ACHN (cell line): ENCODE measurements at places on chromosomes 2 and 18.

DNA sequence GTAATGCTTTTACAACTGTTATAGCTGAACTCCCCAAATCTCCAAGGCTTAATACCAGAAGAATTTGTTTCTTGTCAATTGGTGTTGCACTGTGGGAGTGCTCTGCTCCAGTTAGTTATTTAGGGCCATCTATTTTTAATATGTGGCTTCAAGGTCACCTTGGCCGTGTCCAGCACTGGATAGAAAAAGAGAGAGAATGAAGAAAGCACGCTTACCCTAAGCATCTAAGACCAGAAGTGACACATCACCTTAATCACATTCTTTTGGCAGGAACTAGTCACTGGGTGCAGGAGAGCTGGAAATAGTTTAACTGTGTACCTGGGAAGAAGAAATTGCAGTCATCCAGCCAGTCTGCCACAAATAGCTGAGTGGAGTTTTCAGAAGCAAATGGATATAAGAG, 78.8 kb downstream of the VWC2L start:
- no peak for DNase-seq

DNA sequence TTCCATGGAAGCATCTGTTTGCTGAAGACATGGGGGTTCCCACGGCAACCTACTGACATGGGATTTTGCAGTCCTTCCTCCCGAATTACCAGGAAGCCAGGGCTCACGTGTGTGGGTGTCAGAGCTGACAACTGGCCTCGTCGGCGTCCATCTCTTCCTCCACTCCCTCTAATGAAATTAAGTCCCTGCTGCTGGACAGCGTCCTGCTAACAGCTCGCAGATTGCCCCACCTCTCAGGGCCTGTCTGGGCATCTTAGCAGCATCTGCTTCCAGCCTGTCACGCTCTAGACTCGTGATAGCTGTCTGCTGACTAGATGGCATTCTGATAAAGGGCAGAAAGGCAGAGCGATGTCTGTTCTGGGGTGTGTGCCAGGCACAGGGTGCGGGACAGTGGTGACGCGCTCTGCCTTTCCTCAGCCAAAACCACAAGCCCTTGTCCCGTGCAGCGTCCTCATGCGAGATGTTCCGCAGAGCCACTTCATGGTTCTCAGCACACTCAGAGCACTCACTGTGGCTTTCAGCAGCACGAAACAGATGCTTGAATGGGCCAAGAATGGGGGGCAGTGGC, 161.1 kb downstream of the ARL4C start:
- DNase-seq, result peak; percentile 64

DNA sequence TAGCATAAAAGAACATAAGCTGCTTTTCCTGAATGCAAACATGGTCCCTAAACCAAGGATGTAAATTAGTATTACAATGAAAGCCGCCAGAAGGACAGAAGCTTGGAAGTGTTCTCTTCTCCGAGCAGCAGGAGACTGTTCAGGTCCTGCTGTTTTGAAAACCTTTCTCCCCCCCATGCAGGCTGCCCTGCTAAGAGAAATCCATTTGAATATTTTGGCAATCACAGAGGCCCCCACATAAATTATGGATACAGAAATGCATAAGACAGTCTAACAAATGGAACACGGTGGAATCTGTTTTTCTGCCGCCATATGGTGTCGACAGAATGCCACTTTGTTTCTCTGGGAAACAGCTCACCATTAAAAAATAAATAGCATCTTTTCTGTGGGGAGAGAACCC, 600.4 kb upstream of the KLHL29 start:
- DNase-seq, result no peak

- DNase-seq, result no peak
Measured at GRCh38 chr2:63064197-63064596, 13.6 kb downstream of the OTX1 start.

- DNase-seq, result no peak
Measured at GRCh38 chr2:25993049-25993448, 10.8 kb upstream of the KIF3C start.

- DNase-seq, result no peak
Measured at GRCh38 chr18:80181642-80182461, 65.5 kb downstream of the PARD6G start.

- no peak for DNase-seq
Measured at GRCh38 chr18:59570101-59570775, 127.0 kb downstream of the CCBE1 start.

GRCh38 chr18:70627182-70627802, 338.4 kb downstream of the SOCS6 start:
- DNase-seq, result no peak
